ENCODE measurements at places on chromosomes 7 and 10.

DNA sequence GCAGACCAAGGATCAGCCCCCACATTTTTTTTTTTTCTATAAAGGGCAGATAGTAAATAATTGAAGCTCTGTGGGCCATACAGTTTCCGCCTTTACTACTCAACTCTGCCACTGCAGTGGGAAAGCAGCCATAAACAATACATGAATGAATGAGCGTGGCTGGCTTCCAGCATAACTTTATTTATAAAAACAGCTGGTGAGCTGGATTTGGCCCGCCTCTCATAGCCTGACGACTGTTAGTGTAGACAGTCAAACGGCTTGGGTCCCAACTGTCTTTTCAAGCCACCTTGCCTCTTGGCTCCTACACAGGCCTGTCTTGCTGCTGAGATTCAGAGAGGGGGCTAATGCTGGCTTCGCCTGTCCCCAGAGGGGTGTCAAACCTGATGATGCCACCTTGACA is 169.8 kb upstream of the GPR26 start:
- DNase-seq: no peak

- no peak for DNase-seq
Measured at GRCh38 chr7:100380196-100380595, 6.9 kb downstream of the PILRA start.

GRCh38 chr10:31679936-31680335 is 248.7 kb downstream of the ARHGAP12 start:
- no peak for DNase-seq

DNA sequence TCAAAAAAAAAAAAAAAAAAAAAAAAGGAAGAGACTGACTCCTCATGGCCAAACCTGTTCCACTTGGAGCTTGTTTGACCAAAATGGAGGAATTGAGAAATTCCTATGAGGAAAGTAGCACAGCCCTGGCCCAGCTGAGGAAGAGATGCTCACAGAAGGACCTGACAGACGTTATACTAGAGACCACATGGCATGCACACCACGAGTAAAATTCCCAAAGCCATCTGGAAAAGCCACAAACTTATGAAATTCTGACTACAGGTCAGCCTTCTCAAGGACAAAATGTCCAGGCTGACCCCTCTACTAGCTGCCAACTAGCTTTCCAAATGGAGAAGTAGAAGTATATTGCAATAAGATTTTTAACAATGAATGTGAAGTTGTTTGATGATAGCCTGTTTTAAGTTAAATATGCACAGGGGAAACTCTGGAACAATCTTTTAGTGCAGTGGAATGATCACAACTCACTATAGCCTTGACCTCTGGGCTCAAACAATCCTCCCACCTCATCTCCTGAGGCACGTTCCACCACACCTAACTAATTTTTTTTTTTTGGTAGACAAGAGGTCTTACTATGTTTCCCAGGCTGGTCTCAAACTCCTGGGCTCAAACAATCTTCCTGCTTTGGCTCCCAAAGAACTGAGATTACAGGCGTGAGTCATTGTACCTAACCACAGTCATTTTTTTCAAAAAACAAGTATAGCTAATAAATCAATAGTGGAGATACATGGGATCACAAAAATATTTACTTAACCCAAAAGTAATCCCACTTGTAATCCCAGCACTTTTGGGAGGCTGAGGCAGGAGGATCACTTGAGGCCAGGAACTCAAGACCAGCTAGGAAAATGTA is 75.7 kb downstream of the AKR1D1 start:
- DNase-seq: no peak

DNA sequence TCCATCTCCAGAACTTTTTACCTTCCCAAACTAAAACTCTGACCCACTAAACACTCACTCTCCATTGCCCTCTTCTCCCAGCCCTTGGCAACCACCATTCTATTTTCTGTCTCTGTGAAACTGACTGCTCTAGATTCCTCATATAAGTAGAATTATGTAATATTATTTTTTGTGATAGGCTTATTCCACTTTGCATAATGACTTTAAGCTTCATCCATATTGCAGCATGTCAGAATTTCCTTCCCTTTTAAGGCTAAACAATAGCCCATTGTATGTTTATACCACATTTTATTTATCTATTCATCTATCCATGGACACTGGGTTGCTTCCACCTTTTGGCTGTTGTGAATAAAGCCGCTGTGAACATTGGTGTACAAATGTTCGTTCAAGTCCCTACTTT is 308.8 kb downstream of the RNLS start:
- no peak for DNase-seq

DNA sequence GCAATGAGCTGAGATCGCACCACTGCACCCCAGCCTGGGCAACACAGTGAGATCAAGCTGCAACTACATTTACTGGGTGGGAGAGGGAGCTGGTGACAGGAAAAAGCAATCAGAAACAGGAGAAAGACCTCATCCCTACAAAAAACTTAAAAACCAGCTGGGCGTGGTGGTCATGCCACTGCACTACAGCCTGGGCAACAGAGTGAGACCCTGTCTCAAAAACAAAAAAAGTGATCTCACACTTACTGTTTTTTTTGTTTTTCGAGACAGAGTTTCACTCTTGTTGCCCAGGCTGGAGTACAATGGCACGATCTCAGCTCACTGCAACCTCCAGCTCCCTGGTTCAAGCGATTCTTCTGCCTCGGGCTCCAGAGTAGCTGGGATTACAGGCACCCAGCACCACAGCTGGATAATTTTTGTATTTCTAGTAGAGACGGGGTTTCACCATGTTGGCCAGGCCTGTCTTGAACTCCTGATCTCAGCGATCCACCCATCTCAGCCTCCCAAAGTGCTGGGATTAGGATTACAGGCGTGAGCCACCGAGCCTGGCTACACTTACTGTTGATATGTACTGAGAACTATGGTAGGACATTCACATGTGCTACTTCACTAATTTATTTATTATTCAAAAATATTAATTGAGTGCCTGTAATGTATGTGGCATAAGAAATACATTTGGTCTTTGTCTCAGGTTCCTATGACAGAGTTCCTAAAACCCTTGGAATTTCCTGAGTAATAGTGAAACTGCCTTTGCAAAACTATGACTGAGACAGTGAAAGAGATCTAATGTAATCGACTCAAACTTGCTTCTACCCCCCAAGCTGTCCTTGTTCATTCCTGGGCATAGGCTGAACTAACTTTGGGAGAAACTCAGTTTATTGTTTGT is 27.7 kb upstream of the NRBF2 start:
- DNase-seq: no peak

GRCh38 chr10:21733710-21734109 is 199.7 kb downstream of the MLLT10 start:
- no peak for DNase-seq

GRCh38 chr10:68052463-68052862 is 22.6 kb downstream of the HERC4 start:
- DNase-seq: no peak

DNA sequence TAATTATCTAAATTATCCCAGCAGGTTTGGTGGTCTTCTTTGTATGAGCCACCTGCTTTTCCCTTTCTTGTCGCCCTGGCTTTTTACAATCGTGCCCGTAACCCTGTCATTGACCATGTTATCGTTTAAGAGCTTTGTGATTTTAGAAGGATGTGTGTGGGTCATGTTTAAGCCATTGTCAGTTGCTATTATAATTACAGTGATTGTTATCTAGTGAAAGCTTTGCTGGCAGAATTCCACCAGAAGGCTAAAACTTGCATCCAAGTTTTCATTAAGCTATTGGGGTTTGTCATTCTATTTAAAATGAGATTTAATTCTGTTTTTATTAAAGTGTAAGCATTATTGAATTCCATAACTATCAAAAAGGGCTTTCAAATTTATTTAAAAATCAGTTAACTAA is 354.2 kb upstream of the TMEM229A start:
- DNase-seq: no peak

DNA sequence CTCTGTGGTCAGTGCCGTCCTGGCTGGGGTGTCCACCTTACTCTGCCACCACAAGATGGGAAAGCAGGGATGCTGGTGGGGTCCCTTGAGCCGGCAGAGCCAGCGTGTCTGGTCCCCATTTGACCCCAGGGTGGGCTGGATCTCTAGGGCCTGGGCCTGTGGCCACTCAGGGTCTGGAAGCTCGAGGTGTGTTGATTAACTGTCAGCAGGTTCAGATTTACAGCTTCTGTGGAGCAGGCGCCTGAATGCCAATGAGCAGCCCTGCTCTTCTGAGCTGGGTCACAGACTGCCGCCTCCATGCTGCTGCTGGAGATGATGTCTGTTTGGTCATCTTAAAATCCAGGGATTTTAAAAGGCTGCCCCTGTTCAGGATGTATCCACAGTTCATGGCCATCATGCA is 11.3 kb upstream of the DPYSL4 start:
- no peak for DNase-seq

DNA sequence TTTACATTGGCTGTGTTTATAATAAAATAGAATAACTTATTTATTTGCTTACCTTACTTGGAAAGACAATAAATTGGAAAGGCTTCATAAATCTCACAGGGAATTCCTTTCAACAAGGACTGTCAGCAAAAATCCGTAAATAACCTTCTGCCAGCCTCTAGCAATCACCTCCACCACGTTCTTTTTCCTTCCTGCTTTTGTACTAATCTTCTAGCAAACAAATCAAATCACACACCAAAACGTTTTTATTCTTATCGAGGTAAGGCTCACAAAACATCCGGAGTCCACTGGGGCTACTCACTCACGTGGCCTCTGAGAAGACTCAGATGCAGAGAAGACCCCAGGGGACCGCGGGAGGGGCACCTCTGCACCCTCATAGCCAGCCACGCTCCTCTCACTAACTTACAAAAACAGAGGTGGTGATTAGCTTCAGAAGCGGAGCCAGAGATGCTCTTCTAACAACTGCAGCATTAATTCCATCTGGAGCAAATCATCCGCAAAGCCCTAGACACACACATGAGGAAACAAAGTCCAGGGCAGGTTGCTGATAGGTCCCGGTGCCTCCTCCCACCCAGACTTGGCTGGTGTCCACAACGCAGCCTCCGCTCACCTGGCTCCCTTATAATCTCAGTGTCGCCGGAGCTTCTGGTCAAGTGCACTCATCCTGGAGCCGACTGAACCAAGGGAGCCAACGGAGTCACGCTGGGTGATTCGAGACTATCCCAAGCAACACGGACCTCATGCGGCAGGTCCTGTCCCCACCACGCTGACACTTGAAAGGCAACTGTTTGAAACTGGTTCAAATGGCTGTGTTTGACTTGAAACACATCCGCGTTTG is 22.5 kb downstream of the CTBP2 start:
- DNase-seq: no peak

- DNase-seq: no peak
Measured at GRCh38 chr7:4144172-4144701, 537.9 kb upstream of the FOXK1 start.

- DNase-seq: no peak
Measured at GRCh38 chr10:6868036-6868725, 288.1 kb upstream of the PRKCQ start.

DNA sequence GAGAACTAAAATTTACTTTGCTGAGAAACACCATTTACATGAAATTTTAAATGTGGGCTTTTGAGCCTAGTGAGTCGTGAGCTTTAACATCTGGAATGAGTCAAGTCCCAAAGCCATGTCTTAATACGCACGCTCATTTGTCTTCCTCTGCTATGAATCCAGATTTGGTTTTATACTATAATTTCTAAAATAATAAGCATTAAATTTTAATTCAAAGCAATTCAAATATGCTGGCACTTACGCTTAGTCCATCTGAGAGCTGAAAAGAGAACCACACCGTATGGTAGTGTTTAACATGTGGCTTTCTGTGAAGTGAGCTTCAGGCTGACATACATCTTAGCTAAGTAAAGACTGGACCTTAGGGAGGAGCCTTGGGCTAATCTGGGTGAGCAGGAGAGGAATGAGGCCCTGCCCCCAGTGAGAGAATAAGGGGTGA is 52.2 kb downstream of the CUBN start:
- no peak for DNase-seq

- no peak for DNase-seq
Measured at GRCh38 chr7:25105911-25106310, 19.1 kb downstream of the CYCS start.

- no peak for DNase-seq
Measured at GRCh38 chr7:100673942-100674410, 436 bp downstream of the GNB2 start.

GRCh38 chr10:18071591-18071990 is 68.6 kb upstream of the CACNB2 start:
- DNase-seq: no peak

GRCh38 chr7:50412973-50413372 is 37.2 kb downstream of the FIGNL1 start:
- no peak for DNase-seq

- no peak for DNase-seq
Measured at GRCh38 chr7:6260291-6261187, 11.9 kb downstream of the CYTH3 start.

DNA sequence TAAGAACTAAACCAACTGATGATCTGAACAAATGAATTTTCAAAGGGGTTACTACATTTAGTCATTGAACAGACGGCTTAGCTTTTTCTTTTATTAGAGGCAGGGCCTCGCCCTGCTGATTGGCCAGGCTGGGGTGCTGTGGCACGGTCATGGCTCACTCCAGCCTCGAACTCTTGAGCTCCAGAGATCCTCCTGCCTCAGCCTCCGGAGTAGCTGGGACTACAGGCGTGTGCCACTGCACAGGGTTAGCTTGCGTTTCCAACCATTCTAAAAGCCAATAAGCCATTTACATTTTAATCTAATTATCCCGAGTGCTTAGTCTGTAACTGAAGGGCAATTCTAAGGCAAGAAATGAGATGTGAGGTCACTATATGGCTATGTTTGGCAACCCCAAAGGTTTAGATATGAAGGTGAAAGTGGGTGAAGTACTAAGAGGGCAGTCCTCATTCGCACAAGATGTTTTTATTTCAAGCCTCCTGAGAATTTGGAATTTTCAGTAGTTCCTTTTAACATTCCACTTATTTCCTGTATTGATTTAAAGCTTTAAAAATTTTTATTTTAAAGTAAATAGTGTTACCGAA is 1.6 kb upstream of the CDK13 start:
- no peak for DNase-seq

- DNase-seq: no peak
Measured at GRCh38 chr10:108147346-108147745, 982.8 kb upstream of the SORCS1 start.

- no peak for DNase-seq
Measured at GRCh38 chr10:36324831-36325230, 682.7 kb upstream of the FZD8 start.

- DNase-seq: no peak
Measured at GRCh38 chr10:76036111-76036940, 604.9 kb downstream of the LRMDA start.

- no peak for DNase-seq
Measured at GRCh38 chr7:12004581-12004980, 172.6 kb upstream of the THSD7A start.

DNA sequence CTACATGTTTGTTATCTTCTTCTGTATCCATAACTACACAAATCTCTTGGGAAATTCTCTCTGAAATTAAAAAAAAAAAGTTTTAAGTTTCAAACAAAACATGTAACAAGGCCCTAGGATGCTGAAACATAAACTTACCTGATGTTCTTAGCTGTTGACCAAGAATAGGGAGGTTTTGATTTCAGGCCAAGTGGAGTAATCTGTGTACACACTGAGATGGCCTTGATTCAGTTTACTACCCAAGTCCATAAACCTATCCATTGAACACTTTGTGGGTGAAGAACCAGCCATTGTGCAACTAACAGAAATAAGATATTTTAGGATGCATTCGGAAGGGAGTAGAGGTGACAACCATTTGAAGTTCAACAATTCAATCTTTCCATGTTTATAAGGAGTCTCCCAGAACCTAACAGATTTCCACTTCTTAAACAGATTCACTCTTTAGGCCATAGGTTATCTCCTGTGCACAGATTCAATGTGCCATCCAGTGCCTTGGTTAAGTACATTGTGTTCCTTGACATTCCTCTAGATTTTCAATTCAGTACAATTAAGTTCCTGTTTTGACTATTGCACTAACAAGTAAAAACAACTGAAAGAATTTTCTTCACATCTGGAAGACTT is 143.1 kb downstream of the CRPPA start:
- DNase-seq: no peak

Measured in NCI-H1930 (cell line).